ENCODE measurements at places on chromosomes 7 and 10.

GRCh38 chr7:106915873-106916272, 50.8 kb downstream of the PIK3CG start:
- no peak for DNase-seq

DNA sequence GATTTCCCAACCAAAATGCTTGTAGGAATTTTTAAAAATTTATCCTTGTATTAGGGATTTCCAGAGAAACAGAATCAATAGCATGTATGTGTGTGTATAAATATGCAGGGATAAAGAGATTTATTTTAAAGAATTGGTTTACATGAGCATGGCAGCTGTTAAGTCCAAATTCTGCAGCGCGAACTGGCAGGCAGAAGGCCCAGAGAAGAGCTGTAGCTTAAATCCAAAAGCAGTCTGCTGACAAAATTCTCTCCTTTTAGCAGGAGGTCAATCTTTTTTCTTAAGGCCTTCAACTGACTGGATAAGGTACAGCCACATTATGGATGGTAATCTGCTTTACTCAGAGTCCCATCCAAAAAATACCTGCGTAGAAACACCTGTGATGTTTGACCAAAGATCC, 42.0 kb downstream of the PRR15 start:
- DNase-seq = no peak

GRCh38 chr7:27605283-27605682, 57.4 kb downstream of the HIBADH start:
- no peak for DNase-seq

DNA sequence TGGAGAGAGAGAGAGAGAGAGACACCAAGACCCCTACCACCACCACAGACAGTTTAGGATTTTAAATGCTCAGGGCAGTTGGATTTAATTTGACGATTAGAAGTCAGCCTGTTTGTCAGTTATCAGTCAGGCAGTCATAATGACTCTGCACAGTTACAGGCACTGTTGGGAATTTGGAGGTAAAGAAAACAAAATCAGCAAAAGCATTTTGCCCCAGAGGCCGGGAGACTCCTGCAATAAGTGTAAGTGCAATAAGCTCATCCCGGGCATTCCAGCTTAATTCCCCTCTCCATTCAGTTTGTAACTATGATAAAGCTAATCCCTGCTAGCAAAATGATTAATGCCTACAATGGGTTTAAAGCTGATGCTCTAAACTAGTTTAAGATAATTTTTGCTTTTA, 13.5 kb downstream of the SEMA3C start:
- DNase-seq = no peak

- DNase-seq = no peak
Observed at GRCh38 chr10:102191956-102192355, 34.1 kb upstream of the ELOVL3 start.

DNA sequence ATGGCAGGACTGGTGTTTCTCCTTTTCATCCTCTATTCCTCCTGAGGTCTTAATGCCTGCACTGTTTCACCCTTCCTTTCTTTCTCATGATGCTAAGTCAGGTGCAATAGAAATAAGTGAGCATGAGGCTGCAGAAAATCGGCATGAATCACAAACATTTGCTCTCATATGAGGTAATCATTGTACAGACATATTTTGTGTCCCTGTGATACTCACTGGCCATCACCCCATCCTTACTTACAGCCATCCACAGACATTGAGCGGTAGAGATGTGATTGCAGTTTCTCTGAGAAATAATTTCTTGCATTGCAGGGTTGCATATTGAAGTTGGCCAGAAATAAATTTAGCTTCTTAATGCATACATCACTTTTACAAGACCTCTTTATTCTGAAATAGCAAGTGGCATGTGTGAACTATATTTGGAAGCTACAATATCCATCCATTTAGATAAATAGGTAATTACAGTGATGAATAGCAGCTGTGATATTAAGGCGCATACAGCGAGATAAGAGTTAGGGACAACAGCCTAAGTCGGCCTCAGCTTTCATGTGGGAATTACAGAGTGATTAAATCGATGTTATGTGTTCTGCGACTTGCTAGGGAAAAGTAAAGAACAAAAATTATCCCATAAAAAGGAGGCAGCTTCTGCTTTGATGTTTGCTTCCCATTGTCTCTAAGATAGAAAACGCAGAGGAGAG, 612.6 kb downstream of the SORCS3 start:
- no peak for DNase-seq

- DNase-seq = no peak
Observed at GRCh38 chr7:52811537-52811936, 223.9 kb upstream of the POM121L12 start.

GRCh38 chr7:107128748-107129147, 40.1 kb upstream of the HBP1 start:
- no peak for DNase-seq

- no peak for DNase-seq
Observed at GRCh38 chr10:36491926-36492325, 633.5 kb upstream of the ANKRD30A start.

GRCh38 chr10:48251525-48252353, 22.8 kb downstream of the FRMPD2 start:
- no peak for DNase-seq
